ENCODE measurements at places on chromosomes 1 and 21.

- no peak for DNase-seq
These were observed 38.1 kb downstream of the RGS2 start for GRCh38 chr1:192846950-192847349.

- no peak for DNase-seq
These were observed 148.9 kb downstream of the ETS2 start for GRCh38 chr21:38954588-38955004.

DNA sequence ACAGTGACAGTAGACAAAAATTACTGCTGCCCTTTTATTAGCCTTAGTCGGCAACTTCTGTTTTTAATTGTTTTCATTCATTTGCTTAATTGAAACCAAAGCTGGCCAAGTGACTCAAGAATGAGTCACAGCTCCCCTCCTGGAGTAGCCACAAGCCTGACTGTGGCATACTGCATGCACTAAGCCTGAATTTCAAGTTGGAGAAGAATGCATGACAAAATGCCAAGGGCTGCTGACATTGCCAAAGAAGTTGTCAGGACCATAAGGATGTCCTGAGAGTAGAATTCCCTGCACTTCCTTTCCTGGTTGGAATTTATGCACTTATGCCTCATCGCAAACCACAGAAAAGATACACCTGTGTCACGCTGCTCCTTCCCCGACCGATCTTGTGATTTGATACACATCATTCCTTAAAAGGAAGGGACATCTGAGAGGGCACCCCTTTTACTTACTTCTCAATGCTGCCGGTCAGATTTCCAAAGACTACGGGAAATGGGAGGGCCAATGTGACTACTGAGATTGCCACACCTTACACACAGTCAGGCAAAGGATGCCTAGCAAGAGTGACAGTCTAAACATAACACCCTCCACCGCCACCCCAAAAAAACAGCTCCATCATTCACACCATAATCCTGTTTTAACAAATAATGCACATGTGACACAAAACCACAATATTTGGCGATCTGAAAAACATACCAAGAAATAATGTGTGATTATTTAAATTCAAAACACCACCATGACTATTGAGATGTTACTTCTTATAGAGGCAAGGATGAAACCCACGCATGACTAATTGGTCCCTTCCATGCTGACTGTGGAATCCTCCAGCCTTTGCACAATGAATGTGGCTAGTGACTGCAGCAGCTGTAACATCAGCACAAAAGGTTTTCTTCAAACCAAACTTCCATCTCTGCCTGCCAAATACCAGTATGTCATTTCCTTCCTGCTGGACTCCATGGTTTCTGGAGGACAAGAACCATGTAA lies 28.2 kb downstream of the VAV3 start:
- DNase-seq, result peak; percentile 81

- DNase-seq, result no peak
These were observed 15.6 kb downstream of the PRKACB start for GRCh38 chr1:84159533-84160240.

- DNase-seq, result no peak
These were observed 7.6 kb downstream of the FAM151A start for GRCh38 chr1:54615531-54616279.

- DNase-seq, result no peak
These were observed 50.4 kb downstream of the PGBD5 start for GRCh38 chr1:230375780-230376179.

DNA sequence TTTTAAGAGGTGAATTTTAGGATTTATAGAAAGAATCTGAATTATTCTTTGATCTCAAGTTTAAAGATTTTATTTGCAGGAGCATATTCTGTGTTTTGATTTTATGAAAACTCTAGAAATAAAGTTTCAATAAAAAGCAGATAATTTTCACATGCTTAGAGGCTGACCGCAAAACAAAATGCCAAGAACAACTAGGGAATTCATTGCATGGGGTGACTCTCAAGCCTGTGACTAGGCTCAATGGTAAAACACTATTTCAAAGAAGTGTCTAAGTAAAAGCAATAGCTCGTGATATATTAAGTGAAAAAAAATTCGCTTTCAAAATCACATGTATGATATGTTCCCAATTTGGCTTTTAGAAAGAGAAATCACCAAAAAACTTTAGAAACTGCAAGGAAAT lies 49.6 kb downstream of the RPL5 start:
- DNase-seq, result no peak

DNA sequence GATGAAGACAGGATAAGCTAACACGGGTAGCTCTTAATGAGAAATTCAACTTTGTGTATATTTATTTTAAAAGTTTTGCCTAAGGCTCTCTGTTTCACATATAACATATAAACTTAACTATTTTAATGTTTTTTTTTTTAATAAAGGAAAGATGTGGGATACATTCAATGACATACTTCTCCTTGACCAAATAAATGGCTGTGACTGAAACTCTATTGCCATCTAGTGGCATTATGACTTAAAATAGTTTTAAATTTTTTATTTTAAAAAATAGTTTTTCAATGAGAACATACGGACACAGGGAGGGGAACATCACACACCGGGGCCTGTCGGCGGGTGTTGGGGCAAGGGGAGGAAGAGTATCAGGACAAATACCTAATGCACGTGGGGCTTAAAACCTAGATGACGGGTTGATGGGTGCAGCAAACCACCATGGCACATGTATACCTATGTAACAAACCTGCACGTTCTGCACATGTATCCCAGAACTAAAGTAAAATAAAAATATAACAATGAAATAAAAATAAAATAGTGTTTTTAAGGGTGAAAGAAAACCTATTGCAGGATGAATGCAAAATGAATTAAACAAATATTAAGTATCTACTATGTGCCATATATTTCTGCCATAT lies 83.4 kb downstream of the LYST start:
- no peak for DNase-seq

DNA sequence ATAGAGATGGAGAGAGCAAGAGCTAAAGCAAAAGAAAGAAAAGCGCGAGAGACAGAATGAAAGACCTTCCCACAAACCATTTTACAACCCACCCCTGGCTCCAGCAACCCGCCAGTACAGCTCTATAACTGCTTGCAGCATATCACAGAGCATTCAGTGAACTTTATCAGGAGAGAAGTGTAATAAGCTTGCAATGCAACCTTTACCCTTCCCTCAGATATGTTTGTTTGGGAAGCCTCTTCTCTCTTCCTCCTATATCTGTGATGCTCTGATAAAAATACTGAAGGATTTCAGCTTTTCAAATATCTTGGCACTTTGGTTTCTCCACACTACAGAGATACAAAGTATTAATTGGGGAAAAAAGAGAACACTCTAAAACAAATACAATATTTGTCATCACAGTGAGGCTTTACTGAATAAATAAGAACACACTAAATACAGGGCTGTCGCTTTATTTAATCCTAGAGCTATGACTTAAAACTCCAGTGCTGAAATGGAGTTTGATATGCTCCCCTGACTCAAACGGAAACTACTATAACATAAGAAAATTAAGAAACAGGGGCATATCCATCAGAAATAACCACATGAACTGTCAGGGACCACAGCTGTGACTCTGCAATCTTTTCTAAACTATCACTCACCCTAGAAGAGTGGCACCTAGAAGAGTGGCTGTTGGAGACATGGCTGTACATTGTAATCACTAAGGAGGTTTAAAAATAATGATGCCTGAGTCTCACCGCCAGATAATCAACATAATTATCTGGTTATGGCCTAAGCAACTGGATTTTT lies 6.7 kb downstream of the CRP start:
- no peak for DNase-seq

GRCh38 chr1:183636783-183637182 lies 1.2 kb upstream of the ARPC5 start:
- DNase-seq, result no peak

DNA sequence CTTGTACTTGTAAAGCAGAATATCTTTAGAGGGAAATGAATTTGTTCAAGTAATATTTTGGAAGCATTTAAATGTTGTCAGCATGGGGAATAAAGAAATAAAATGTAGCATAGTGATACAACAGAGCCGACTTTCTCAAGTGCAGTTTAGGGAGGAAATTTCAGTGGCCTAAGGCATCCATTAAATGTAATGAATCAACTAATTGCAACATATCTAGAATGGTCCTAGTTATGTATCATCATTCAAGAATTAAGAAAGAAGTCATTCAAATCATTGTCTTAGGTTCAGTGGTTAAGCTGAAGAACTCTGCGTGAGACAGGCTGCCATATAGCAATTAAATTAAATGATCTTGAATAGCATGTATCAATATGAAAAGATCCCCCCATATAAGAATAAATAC lies 360.7 kb downstream of the TBX15 start:
- DNase-seq, result no peak

GRCh38 chr1:231194476-231194842 lies 32.6 kb downstream of the TRIM67 start:
- DNase-seq, result no peak

- DNase-seq, result peak; percentile 66
These were observed 14.4 kb upstream of the CAMTA1 start for GRCh38 chr1:6770751-6771440.

- no peak for DNase-seq
These were observed 20.8 kb upstream of the IL10 start for GRCh38 chr1:206792939-206793607.

DNA sequence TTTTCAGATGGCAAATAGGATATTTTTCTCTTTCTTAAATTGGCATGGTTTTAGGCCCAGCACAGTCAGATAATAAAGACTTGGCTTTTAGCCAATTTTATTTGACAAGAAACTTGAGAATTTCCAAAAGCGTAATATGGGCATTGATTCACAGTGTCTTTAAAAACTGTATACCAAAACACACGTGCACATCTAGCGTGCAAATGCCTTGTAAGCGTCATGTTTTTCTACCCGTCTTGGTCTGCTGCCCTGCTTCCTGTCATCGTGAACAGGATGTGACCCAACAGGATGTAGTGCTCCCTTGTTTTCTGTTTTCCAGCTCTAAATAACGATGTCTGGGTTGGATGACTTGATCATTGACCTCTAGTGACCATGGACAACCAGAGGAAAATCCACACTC lies 24.7 kb upstream of the SLC44A3 start:
- DNase-seq, result no peak

- no peak for DNase-seq
These were observed 30.4 kb downstream of the PRRC2C start for GRCh38 chr1:171515741-171516140.

GRCh38 chr1:98502937-98503336 lies 158.6 kb upstream of the SNX7 start:
- DNase-seq, result no peak

- no peak for DNase-seq
These were observed 70.9 kb upstream of the PLA2G4A start for GRCh38 chr1:186757851-186758250.

- DNase-seq, result peak; percentile 52
These were observed 256.9 kb upstream of the RAB4A start for GRCh38 chr1:229013981-229014380.
